ENCODE measurements at places on chromosomes 3 and 15.

- DNase-seq, result no peak
Observed at GRCh38 chr3:55244247-55244646, 242.9 kb downstream of the WNT5A start.

DNA sequence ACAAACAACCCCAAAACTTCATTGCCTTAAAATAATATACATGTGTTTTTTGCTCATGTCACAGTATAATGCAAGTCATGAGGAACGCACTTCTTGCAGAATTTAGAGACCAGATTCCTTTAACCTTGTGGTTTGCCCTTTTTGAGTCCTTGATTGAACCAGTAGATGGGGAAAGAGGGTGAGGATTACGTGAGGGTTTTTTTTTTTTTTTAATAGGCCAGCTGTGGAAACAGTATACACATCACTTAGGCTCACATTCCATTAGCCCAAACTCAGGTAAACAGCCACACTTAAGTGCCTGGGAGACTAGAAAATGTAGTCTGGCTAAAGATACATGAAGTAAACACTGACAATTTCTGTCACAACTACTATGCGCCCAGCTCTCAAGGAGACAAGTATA is 114.9 kb upstream of the MLF1 start:
- no peak for DNase-seq

- no peak for DNase-seq
Observed at GRCh38 chr15:78023081-78023665, 54.3 kb downstream of the TBC1D2B start.

DNA sequence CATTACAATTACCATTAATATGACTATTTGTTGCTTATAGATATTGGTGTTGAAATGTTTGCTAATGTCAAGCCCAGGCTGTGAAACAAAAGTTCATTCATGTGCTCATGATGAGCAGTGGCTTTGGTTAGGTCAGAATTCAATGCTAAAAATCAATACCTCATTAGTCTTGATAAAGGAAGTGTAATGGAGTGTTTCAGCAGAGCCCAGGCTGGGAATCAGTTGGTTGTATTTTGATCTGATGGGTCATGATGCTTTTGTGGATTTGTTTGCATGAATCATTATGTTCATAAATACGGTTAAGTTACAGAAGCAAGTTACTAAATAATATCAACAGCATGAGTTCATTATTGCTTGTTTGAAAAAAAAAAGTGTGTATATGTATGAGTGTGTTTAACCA is 13.6 kb upstream of the ZNF774 start:
- no peak for DNase-seq

DNA sequence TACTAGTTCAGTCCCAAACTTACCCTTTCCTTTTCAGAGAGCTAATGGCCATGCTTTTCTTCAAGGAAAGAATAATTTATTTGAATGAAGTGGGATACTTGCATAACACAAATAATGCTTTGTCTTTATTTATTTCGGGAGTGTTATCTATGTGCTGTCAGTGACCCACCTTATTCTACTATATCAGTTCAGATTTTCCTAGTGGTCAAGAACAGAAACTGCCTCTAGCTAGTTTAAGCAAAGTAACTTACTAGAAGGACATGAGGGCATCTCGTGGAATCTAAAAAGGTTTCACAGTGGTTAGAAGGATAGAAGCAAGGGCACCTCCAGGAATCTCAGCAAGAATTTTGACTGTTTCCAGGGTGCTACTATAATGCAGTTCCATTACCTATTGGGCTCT is 3.8 kb upstream of the TIMMDC1 start:
- peak; percentile 20 for DNase-seq

- DNase-seq, result no peak
Observed at GRCh38 chr15:87680208-87680607, 576.3 kb downstream of the NTRK3 start.

DNA sequence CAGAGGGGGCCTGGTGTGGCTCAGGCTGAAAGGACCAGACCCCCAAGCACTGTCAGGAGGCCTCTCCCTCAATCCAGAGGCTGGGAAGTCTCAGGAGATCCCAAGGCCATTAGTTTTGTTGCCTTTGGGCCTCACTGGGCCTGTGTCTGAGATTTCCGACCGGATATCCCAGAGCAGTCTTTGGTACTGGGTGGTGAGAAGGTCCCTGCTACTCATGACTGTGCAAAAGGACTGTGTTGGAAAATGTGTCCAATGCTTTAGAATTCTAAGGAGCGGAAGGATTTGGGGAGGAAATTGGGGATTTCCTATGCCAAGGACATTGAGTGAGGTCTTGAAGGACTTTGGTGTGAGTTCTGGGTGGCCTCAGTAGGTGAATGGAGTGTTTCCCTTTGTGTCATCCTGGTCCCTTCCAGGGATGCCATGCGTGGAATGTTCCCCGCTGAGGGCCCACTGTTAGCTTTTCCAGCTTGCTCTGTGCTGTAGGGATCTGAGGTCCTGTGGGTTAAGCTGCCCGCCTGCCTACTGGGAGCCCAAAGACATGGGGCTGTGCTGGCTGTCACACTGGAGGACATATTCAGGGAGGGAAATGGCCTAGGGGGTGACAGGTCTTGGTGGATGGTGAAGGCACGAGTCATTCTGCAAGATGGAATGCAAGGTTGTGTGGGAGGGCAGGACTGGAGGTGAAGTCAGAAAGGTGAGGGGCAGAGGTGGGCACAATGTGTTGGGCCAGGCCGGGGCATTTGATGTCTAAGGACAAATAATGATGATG is 16.4 kb downstream of the SMAD6 start:
- peak; percentile 52 for DNase-seq

GRCh38 chr3:53162672-53163443 is 1.8 kb downstream of the PRKCD start:
- DNase-seq, result peak; percentile 39

DNA sequence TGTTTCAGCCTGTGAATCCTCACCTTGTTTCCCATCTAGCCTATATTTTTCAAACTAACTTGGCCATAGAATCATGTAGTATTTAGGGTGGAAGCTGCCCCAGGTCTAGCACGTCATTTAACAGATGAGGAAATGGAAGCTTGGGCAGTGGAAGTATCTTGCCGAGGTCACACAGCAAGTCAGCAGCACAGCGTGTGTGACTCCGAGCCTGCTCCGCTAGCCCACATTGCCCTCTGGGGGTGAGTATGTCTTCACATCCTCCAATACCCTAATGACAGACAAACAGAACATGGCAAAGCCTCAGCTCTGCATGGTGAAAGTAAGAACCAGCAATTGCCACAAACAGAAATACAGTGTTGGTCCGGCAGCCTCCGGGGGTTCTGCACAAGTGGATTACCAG is 2.2 kb upstream of the CCR5 start:
- peak; percentile 60 for DNase-seq

DNA sequence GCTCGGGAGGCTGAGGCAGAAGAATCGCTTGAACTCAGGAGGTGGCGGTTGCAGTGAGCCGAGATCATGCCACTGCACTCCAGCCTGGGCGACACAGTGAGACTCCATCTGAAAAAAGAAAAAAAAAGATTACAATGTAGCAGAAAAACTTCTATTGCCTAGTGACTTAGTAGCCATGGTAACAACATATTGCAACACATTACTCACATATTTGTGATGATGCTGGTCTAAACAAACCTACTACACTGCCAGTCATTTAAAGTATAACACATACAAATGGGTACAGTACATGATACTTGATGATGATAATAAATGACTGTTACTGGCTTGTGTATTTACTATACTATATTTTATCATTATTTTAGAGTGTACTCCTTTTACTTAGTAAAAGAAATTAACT is 125.6 kb downstream of the PLOD2 start:
- DNase-seq, result no peak

DNA sequence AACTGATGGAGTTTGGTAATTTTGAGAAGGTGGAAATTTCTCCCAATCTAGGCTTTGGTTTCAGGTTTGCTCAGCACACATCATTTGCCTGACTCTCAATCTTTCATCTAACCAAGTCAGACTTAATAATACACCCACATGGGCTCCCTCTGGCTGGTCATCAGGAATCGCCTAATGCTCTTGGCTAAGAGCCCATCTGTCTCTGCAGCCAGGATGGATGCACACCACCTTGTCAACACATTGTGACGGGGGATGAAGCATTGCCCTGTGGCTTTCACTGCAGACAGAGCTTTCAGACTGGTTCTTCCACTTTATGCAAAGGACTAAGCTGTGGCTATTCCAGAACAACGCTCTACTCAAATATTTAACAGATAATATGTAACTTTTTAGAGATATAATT is 3.0 kb upstream of the HDGFL3 start:
- DNase-seq, result no peak

GRCh38 chr3:41195946-41196345 is 3.4 kb upstream of the CTNNB1 start:
- no peak for DNase-seq

DNA sequence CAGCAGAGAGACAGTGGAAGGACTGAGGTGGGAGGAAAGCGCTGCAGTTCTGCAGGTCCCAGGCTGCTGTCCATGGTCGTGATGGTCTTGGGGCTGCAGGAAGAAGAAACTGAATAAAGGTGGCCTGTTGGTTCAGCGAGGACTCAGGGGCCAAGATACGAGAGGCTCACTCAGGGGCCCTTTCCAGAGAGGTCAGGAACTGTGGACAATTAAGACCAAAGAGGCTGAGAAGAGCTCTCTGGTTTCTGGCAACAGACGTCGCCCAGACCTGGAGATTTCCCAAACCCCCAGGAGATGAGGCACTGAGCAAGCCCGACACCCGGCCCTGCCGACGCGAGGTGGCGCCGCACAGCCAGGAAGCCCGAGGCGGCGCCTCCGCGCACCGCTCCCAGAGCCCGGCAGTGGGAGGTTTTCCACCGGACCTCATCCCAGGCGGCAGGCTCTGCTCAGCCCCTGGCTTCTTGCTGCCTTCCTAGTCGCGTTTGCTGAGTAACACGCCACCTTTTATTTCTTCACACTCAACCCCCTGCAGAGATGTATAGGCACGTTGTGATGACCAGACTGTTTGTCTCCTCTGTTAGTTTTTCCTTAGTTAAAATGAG is 56.4 kb upstream of the ARRDC4 start:
- DNase-seq, result peak; percentile 87

- DNase-seq, result no peak
Observed at GRCh38 chr3:134839422-134839821, 44.4 kb downstream of the EPHB1 start.

- no peak for DNase-seq
Observed at GRCh38 chr3:141498598-141499223, 11.9 kb downstream of the RASA2 start.

DNA sequence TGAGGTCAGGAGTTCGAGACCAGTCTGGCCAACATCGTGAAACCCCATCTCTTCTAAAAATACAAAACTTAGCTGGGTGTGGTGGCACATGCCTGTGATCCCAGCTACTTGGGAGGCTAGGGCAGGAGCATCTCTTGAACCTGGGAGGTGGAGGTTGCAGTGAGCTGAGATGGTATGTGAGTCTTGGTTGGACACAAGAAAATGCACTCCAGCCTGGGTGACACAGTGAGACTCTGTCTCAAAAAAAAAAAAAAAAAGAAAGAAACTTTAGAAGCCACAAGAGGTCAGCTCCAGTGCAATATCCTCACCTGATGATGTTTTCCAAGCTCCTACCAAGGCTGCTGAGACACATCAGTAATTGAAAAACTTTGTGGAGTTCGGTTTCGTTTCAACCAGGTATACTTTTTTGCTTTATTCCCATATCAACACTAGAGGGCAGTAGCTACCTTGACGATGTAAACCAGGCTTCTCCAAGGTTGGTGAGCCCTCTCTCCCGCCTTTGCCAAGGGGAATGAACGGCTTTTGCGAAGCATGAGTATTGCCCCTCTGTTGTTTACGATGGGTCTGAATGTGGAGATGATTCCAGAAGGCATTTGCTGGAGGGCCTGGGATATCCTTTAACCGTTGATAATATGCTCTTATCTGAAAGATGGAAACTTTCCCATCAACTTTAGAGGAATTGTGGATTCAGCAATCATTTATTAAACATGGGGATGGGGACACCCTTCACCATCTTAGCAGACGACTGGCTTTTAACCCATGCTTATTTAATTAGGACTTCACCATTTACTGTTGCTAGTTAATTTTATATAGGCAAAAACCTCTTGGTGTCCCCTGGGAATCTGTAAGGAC is 202.8 kb downstream of the SV2B start:
- DNase-seq, result peak; percentile 78

DNA sequence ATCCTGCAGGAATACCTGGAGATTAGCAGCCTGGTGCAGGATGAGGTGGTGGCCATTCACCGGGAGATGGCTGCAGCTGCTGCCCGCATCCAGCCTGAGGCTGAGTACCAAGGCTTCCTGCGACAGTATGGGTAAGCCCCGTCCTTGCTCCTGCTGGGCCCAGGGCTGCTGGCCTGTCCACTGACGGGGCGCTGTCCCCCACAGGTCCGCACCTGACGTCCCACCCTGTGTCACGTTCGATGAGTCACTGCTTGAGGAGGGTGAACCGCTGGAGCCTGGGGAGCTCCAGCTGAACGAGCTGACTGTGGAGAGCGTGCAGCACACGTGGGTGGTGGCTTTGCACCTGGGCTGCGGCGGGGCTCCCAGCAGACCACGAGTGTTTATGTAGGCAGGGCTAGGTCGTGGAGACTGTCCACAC is 5.0 kb downstream of the FES start:
- DNase-seq, result no peak

GRCh38 chr3:71858503-71859122 is 73.7 kb upstream of the PROK2 start:
- DNase-seq, result no peak

DNA sequence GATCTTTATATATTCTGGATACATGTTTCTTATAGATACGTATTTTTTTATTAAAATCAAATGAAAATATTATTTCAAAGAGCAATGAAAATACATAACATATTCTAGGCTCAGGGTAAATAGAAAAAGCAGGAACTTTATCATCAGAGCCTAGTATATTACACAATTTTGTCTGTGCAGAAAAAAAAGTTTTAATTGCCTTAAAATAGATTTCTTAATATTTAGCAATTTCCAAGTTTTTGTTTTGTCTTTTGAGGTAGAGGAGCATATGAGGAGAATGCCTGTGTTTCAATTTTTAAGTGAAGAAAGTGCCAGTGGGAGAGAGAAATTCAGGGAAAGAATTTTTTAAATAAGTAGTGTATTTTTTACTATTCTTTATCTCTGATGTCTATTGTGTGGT is 10.5 kb downstream of the CAPN7 start:
- no peak for DNase-seq

DNA sequence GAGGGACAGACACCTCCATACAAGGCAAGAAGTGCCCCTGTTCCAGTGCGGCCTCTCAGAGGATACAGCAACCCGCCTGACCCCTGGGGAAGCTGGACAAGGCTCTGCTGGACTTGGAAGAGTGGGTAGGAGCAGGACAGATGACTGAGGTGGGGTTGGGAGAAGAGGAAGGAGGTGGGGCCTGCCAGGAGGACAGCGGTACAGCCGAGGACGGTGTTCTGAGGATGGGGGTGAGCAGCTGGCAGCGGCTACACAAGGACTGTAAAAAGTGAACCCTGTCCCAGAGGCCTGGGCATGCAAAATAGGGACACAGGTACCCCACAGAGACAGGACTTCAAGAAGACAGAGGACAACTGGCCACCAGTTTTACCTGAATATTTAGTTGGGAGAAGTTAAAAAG is 23.5 kb upstream of the ELP6 start:
- DNase-seq, result peak; percentile 35

DNA sequence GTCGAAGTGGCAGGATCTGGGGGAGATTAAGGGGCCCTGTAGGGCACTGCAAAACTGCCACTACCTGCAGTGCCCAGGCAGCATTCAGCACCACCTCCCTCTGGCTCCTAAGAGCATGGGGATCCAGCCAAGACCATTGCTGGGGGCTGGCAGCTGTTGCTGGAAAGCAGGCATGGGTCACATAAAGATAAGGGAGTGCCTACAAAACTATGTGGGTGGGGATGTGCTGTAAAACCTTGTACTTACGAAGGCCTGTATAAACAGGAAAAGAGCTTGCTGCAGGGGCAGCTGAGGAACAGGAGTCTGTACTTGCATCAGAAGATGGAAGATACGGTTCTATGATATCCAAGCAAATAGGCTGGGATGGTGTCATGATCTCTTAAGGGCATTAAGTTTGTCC is 27.1 kb downstream of the IL20RB start:
- no peak for DNase-seq
